ENCODE measurements at places on chromosomes 5 and 9. TPM values are rescaled to one million over a fixed set of nuclear protein-coding genes. Genes with fewer than 3 reads are reported as not detected.

The SLC36A3 gene
- not detected for total RNA-seq

DNA sequence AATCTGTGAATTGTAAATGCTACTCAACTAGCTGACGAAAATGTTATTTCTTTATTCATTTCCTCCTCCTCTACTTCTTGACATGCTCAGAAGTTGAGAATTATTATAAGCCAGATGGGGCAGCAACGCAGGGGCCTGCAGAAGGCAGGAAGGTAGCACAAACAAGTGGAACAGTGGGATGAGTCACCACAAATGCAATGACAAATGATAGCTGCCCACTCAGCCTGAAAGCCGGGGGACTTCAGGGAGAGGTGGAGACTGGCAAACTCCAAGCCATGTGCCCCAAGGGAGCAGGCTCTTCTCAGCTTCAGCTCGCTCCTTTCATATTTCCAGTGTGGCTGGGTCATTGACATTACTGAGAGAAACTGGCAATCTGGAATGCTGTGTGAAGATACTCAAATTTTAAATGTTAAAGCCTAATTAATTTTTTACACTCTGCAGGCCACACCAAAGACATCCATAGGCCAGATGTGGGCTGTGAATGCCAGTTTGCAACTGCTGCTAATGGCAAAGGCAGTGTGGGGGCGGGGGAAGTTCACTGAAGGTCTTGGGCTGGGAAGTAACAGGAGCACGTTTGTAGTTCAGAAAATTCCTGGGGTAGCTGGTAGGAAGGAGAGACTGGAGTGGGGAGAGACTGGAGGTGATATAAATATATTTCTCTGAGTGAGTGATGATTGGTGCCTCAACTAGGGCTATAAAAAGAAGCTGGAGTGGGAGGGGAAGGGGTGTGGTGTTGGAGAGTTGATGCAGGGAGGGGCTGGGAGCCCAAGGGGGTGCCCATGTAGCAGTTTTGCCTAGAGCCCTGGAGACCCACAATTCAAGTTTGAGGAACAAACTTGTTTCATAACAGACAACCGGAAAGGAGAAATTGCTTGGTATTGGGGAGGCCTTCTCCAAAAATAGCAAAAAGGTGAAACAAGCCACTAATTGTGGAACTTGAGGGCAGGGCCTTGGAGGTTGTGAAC lies 20.8 kb upstream of the ADRB2 start:
- DNase-seq = no peak

DNA sequence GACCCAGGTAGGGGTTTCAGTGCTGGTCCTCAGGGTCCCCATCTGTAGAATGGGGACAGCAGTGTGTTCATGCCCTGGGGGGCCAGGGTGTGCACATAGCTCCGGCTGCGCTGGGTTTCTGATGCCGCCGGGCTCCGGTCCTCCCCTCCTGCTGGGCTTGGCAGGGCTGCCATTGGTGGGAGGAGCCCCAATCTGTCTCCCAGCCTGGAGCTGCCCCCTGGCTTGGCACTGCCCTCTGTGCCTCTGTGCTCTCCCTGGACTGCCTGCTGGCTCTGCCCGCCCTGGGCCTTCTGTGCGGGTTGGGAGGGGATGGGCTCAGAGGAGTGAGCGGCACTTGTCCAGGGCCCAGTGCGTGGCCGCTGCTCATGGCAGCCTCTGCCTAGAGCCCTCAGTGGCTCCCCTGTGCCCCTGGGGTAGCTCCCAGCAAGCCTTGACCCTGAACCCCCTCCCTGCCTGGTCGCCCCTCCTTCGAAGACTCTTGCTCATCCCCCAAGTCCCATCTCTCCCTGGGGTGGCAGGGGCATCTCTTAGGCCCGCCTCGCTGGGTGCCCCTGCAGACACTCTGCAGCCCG lies 35.7 kb downstream of the RXRA start:
- no peak for DNase-seq

The ATP6V0E1 gene
- total RNA-seq = 319 TPM

The TAF1L gene
- not detected for total RNA-seq

GRCh38 chr9:109427886-109428285 lies 70.2 kb downstream of the PTPN3 start:
- no peak for DNase-seq

DNA sequence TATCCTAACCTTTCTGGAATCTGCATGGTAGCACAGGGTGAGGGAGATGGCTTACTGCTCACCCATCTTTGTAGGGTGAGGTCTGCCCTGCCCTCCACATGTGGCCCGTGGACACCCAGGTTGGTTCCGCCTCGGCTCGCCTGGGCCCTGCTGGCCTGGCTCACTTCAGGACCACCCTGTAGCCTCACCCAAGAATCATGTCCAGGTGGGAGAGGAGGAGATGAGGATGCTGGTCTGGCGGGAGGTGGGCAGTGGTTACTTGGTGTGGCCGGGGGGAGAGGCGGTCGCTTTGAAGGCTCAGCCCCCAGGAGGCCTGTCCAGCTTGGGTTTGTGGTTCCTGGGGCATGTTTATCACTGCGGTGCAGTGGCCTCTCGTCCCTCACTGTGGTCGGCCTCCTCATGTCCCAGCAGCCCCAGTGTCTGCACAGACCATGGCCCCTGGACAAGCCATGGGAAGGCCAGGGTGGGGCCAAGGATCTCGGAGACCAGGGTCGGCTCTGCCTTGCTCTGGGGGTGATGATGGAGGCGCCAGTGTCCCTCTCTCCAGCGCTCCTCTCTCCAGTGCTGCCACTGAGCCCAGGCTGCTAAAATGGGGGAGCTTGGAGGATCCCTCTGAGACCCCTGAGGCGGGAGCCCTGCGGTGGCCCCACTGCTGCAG lies 4.6 kb downstream of the OBP2B start:
- peak; percentile 77 for DNase-seq

Measured in mesenteric fat pad (tissue), 1 donor.